H1 (cell line): ENCODE measurements at places on chromosomes 1 and 21. TPM values are rescaled to one million over a fixed set of nuclear protein-coding genes. Genes with fewer than 3 reads are reported as not detected.

GRCh38 chr1:19678493-19678892 lies 13.8 kb downstream of the HTR6 start:
- H3K36me3 ChIP-seq, result no peaks in the 10 kb centered on the region
- H3K4me3 ChIP-seq, result no peak overlapping the region
- no peaks in the 10 kb centered on the region for H3K27me3 ChIP-seq
- DNase-seq, result no peak

- H3K4me3 ChIP-seq, result no peak overlapping the region
- peaks cover 46% of the 10 kb centered on the region for H3K4me1 ChIP-seq
- H3K27ac ChIP-seq, result no peak overlapping the region
Observed at GRCh38 chr1:27559466-27560030, 44.4 kb downstream of the AHDC1 start.

DNA sequence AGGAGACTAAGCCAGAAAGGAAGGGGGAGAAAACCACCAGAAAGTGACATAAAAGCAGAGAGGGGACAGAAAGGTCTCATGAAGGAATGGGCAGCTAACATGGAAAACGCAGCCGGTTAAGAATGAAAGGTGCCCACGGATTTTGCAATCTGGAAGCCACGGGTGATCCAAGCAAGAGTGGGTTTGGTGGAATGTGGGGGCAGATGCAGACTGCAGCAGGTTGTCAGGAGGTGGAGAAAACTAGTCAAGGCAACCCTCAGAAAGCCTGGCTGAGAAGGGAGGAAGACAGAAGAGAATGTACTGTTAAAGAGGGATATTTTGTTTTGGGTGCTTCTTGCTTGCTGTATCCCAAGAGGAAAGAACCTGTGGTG lies 12.6 kb upstream of the SMIM12 start:
- no peak overlapping the region for H3K27ac ChIP-seq
- no peak for DNase-seq
- H3K27me3 ChIP-seq, result 0 out of 2 replicates have a peak, but pooled peaks cover 5% of the 10 kb centered on the region
- H3K4me1 ChIP-seq, result no peaks in the 10 kb centered on the region
- H3K36me3 ChIP-seq, result no peaks in the 10 kb centered on the region

DNA sequence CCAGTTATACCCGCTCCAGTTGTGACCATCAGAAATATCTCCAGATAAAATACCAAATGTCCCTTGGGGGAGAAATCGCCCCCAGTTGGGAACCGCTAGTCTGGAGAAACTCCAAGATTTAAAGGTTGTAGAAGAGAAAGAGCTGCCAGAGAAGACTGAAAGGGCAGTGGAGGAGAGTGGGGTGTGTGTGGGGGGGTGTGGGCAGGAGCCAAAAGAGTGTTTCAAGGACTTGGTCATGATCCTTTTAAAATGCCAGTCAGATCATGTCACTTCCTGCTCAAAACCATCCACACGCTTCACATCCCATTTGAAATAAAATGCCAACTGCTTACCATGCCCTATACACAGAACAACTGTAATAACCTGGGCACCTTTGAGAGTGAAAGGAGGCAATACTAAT lies 3.4 kb upstream of the HEYL start:
- no peaks in the 10 kb centered on the region for H3K36me3 ChIP-seq
- no peak for DNase-seq
- peaks cover 5% of the 10 kb centered on the region for H3K4me1 ChIP-seq
- peaks cover 26% of the 10 kb centered on the region for H3K27me3 ChIP-seq
- H3K4me3 ChIP-seq, result no peak overlapping the region
- no peak overlapping the region for H3K27ac ChIP-seq

- H3K4me3 ChIP-seq, result no peak overlapping the region
- H3K27me3 ChIP-seq, result peaks cover 58% of the 10 kb centered on the region
- no peak for DNase-seq
- H3K27ac ChIP-seq, result no peak overlapping the region
Observed at GRCh38 chr1:907611-908451, 15.9 kb upstream of the SAMD11 start.

DNA sequence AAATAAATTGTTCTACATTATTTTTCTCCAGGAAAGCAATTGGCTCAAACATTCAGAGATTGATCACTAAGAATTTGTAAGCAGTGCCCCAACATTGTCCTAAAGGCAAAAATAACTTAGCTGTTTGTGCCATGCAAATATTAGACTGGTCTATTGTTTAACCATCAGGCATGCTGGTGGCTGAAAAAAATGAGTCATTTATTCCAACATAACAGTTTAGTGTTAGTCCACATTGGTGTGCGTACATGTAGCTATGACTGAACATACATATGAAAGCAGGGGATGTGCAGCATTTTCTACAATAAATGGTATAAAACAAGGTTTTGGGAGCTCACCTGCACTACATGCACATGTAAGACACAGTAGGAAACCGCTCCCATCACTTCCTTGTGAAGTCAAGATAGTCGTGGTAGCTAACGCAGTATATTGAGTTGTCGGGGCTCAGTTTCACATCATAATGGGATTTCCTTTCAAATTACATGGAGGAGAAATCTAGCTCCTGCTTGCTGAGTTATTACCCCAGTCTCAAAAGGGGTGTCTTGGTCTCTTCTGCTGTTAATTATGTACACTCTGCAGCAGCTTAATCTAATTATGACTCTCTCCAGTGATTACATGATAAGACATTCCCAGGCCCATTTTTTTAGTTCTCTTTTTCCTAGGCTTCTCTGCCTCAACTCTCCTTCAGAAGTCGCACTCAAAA lies 199.4 kb downstream of the LYPLAL1 start:
- DNase-seq, result no peak
- no peak overlapping the region for H3K27ac ChIP-seq
- H3K4me3 ChIP-seq, result no peak overlapping the region
- no peaks in the 10 kb centered on the region for H3K36me3 ChIP-seq
- no peaks in the 10 kb centered on the region for H3K4me1 ChIP-seq
- H3K27me3 ChIP-seq, result no peaks in the 10 kb centered on the region

GRCh38 chr1:96387785-96388184 lies 333.8 kb upstream of the PTBP2 start:
- no peak overlapping the region for H3K4me3 ChIP-seq
- no peak for DNase-seq
- H3K27me3 ChIP-seq, result no peaks in the 10 kb centered on the region
- H3K27ac ChIP-seq, result no peak overlapping the region

DNA sequence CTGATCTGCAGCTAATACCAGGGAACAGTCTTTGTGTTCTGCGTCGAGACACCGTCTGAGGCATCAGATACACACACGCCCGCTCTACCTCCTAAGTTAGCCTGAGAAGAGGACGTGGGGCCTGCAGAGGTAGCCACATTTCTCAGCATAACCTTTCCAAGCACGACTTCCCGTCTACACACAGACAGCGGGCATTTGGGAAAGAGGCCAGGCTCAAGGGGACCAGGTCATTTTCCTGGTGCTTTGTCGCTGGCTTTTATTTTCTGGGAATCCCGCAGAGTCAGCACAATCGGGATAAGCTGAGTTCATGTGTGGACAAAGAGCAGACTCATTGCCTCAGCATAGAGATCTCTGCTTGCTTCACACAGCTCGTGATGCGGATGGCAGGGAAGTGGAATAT lies 72.5 kb upstream of the SMYD2 start:
- DNase-seq, result no peak
- H3K27ac ChIP-seq, result no peak overlapping the region
- peaks cover 9% of the 10 kb centered on the region; the same call in 1 of the 2 replicates for H3K4me1 ChIP-seq
- H3K4me3 ChIP-seq, result no peak overlapping the region

GRCh38 chr21:46092026-46092764 lies 5.7 kb upstream of the COL6A2 start:
- H3K27ac ChIP-seq, result no peak overlapping the region
- DNase-seq, result no peak
- H3K36me3 ChIP-seq, result no peaks in the 10 kb centered on the region
- no peaks in the 10 kb centered on the region for H3K27me3 ChIP-seq
- peaks cover 2% of the 10 kb centered on the region; the same call in 1 of the 2 replicates for H3K4me1 ChIP-seq
- no peak overlapping the region for H3K4me3 ChIP-seq

DNA sequence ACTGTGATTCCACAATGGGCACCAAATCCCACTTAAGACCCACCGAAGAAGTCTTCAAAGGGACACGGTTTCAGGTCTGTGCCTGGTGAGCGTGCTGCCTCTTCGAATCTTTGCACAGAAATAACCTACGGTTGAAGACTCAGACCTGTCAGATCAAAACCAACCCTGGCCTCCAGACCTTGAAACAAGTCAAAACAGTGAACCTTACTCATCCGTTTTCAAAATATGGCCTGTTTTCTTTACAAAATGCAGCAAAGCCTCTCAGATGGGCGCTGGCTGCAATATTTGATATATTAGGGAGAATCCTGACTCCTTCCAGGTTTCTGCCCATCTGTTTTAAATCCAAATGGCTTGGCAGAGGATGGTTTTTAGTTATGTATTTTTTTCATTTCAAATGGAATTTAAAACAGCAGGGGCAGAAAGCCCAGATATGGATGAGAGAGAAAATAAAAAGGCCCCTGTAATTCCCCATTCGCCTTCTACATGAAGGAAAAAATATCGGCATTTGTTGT lies 14.0 kb downstream of the JUN start:
- no peaks in the 10 kb centered on the region for H3K4me1 ChIP-seq
- DNase-seq, result no peak
- H3K27ac ChIP-seq, result no peak overlapping the region

GRCh38 chr21:14972678-14973077 lies 92.1 kb downstream of the NRIP1 start:
- no peak overlapping the region for H3K4me3 ChIP-seq
- no peaks in the 10 kb centered on the region for H3K27me3 ChIP-seq
- H3K36me3 ChIP-seq, result no peaks in the 10 kb centered on the region
- no peak for DNase-seq
- no peak overlapping the region for H3K27ac ChIP-seq

DNA sequence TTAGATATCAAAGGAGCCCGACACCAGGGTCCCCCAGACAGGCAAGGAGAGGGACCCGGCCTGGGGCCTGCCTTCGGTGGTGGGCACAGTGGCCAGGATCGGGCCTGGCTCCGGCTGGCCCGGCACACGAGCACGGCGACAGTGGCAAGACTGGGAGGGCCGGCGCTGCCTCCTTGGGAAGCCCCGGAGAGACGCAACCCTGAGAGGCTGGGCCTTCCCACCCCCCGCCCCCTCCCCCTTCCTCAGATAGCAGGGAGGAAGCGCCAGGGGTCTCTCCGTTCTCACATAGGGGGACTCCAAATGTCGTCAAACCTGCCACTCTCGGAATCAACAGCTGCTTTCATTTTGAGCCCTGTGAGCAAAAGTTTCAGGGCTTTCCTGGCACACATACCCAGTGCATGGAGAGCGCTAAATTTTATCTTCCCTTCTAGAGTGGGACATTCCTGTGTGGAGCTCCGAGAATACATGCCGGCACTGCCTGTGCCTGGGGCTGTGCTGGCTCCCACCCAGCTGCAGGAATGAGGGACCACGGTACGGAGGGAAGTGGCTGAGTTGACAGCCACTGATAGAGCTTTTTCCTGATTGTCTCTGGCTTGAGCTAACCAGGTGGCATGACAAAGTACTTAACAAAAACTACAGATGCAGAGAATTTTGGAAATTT lies 62.4 kb downstream of the CD247 start:
- H3K27me3 ChIP-seq, result peaks cover 22% of the 10 kb centered on the region
- no peak for DNase-seq
- no peaks in the 10 kb centered on the region for H3K36me3 ChIP-seq
- peaks cover 2% of the 10 kb centered on the region for H3K4me1 ChIP-seq
- H3K27ac ChIP-seq, result no peak overlapping the region
- peak overlapping the region; percentile 67 for H3K4me3 ChIP-seq

GRCh38 chr21:34130716-34130985 lies 57.3 kb downstream of the MRPS6 start:
- peaks cover 7% of the 10 kb centered on the region; the same call in 1 of the 2 replicates for H3K36me3 ChIP-seq
- no peaks in the 10 kb centered on the region for H3K27me3 ChIP-seq
- peaks cover 32% of the 10 kb centered on the region for H3K4me1 ChIP-seq
- no peak overlapping the region for H3K4me3 ChIP-seq
- no peak for DNase-seq

- H3K4me3 ChIP-seq, result no peak overlapping the region
- H3K36me3 ChIP-seq, result no peaks in the 10 kb centered on the region
- H3K27me3 ChIP-seq, result no peaks in the 10 kb centered on the region
- no peak overlapping the region for H3K27ac ChIP-seq
- no peaks in the 10 kb centered on the region; the same call in 1 of the 2 replicates for H3K4me1 ChIP-seq
Observed at GRCh38 chr21:46083791-46084561, 13.9 kb upstream of the COL6A2 start.

- no peaks in the 10 kb centered on the region; the same call in 1 of the 2 replicates for H3K27me3 ChIP-seq
- DNase-seq, result peak; percentile 71
- peaks cover 18% of the 10 kb centered on the region for H3K4me1 ChIP-seq
- H3K27ac ChIP-seq, result no peak overlapping the region
- peaks cover 12% of the 10 kb centered on the region for H3K36me3 ChIP-seq
- H3K4me3 ChIP-seq, result peak overlapping the region; percentile 98
Observed at GRCh38 chr1:16979475-16980327, 719 bp downstream of the MFAP2 start.

DNA sequence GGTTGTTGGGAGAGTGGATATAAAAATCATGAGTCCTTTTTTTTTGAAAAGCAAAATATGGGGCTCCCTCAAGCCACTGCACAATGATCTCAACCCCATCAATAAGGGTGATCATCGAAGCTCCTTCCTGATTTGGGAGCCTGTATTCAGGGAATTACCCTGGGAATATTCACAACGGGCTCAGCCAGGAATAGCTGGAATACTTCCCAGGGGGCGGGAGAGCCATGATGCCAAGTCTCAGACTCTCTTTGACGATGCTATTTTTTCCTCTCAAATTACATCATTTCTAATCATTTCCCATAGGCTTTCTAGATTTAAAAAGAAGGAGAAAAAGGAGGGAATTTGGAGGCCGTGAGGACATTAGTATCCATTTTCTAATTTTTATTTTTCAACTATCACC lies 18.4 kb downstream of the OLIG1 start:
- no peaks in the 10 kb centered on the region for H3K4me1 ChIP-seq
- no peaks in the 10 kb centered on the region for H3K27me3 ChIP-seq

DNA sequence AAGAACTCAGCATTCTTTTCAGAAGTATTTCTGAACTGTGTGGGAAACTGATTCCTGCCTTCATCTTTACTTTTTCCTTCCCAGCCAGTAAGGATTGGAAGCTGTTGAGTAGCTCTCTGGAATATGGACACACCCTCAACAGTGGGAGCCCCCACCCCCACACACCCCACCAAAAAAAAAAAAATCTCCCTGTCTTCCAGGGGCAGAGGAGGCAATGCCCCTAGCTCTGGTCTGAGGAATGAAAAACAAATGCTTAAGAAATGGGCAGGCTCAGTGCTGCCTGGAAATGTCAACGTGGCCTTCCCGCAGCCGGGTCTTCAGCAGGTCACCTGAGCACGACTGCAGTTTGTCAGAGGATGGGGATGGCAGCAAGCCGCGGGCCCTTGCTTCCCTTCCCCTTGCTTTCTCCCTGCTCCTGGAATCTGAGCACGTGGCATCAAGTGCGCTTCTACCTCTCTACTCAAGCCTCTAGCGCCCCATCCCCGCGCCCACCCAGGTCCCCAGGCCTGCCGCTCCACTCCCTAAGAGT lies 479 bp downstream of the RGS16 start:
- H3K27ac ChIP-seq, result peak overlapping the region; percentile 34; the same call in 1 of the 2 replicates
- peak overlapping the region; percentile 41 for H3K4me3 ChIP-seq
- peaks cover 13% of the 10 kb centered on the region; the same call in 1 of the 2 replicates for H3K36me3 ChIP-seq
- H3K4me1 ChIP-seq, result peaks cover 10% of the 10 kb centered on the region
- DNase-seq, result no peak
- peaks cover 31% of the 10 kb centered on the region for H3K27me3 ChIP-seq

- H3K36me3 ChIP-seq, result no peaks in the 10 kb centered on the region
- H3K27me3 ChIP-seq, result no peaks in the 10 kb centered on the region
- no peak overlapping the region for H3K4me3 ChIP-seq
- H3K27ac ChIP-seq, result no peak overlapping the region
- no peak for DNase-seq
- no peaks in the 10 kb centered on the region for H3K4me1 ChIP-seq
Observed at GRCh38 chr1:116743535-116743934, 10.7 kb upstream of the CD2 start.

Gene SPRR4
- total RNA-seq, result not detected in 2 replicates

Gene FOXD2
- not detected in 2 replicates for total RNA-seq

Gene PPM1J
- 17.5 and 19.4 TPM in 2 replicates for total RNA-seq

Gene FCRL5
- 1.0 and 1.1 TPM in 2 replicates for total RNA-seq

Gene TFF2
- total RNA-seq, result not detected in 2 replicates

Gene PRDM16
- 0.43 and 0.46 TPM in 2 replicates for total RNA-seq
